ENCODE measurements at places on chromosomes 6 and 20.

DNA sequence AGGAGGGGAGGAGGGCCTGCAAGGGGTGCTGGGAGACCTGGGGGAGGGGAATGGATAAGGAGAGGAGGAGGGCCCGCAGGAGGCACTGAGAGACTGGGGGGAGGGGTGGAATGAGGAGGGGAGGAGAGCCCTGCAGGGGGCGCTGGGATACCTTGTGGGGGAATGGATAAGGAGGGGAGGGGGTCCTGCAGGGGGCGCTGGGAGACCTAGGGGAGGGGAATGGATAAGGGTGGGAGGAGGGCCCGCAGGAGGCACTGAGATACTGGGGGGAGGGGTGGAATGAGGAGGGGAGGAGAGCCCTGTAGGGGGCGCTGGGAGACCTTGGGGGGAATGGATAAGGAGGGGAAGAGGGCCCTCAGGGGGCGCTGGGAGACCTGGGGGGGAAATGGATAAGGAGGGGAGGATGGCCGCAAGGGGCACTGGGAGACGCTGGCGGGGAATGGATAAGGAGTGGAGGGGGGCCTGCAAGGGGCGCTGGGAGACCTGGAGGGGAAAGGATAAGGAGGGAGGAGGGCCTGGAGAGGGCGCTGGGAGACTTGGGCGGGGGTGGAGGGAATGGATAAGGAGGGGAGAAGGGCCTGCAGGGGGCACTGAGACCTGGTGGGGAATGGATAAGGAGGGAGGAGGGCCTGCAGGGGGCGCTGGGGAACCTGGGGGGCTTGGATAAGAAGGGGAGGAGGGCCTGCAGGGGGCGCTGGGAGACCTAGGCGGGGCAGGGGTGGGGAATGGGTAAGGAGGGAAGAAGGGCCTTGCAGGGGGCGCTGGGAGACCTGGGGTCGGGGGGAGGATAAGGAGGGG lies 1.3 kb upstream of the CTCFL start:
- DNase-seq: no peak

DNA sequence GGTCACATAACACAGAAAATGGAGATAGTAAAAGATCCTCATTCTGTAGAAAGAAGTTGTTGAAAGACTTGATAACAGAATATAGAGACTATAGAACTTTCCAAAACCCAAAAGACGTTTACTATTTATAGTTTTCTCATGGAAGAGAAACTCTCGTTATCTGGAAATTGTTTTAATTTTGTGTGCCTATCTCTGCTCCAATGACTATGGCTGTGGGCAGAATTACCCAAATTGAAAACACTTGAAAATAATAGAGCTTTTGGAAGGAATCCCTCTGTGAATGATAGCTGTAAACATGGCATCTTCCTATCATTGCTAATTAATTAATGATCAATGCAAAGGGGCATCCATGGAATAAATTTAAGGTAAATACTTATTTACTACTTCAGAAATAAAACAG lies at the start of gene DEFB114:
DEFB114 (minus strand) TSS at position 101 of the 400 bp plus-strand sequence; CDS start at position 42, 59 bp downstream.
- no peak for DNase-seq

DNA sequence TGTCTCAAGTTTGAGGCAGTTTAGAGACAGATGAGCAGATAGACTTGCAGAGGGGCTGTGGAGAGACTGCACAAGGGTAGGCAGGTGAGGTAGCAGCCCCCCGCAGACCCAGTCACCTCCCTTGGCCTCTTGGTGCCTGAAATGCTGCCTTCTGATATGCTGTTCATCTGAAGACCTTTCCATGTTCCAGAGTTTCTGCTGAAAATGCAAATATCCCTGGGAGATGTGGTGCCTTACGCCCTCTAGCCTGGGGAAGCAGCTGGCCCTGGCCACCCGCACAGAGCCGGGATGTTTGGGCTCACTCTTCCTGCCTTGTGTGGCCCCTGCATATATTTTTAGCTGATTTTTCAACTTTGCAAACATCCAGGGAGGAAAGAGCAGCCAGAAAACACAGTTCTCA lies 51.4 kb downstream of the TMEM242 start:
- DNase-seq: no peak

GRCh38 chr6:12479881-12480280 lies 189.7 kb downstream of the EDN1 start:
- peak; percentile 86 for DNase-seq

- DNase-seq: peak; percentile 99
These were observed 216.3 kb upstream of the ECI2 start for GRCh38 chr6:4351520-4352321.

- peak; percentile 76 for DNase-seq
These were observed 127.2 kb upstream of the SUPT3H start for GRCh38 chr6:45504947-45505346.

DNA sequence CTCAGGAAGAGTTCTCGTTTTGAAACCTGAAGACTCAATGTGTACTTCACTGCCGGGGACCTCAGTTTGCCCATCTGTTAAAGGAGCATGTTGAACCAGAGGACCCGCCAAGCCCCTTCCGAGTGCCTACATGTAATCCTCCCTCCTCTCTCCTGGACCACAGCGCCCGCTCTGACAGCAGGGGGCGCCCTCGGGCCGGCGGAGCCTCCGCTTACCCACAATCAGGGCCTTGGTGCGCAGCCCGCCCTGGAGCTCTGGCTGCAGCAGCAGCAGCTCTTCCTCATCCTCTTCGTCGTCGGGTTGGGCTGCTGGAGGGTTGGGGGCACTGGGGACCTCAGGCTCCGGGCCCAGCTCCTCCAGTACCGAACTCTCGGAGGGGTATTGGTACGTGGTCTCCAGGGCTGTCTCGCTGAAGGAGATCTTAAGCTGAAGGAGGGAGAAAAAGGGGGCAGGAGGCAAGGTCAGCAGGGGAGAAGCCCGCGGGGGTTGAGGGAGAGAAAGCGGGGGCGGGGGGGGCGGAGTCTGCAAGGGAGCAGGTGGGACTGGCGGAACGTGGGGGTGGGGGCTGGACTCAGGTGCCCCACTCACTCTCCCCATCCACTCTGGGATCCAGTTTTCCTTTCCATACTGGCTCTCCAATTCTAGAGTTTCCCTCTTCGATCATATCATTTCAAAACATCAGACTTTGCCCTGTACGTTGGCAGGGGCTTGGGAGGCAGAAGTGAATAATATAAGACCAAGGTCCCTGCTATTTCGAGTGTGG lies 6.3 kb upstream of the DHX16 start:
- DNase-seq: peak; percentile 78

- no peak for DNase-seq
These were observed 310.8 kb downstream of the BMP7 start for GRCh38 chr20:56955680-56956079.

DNA sequence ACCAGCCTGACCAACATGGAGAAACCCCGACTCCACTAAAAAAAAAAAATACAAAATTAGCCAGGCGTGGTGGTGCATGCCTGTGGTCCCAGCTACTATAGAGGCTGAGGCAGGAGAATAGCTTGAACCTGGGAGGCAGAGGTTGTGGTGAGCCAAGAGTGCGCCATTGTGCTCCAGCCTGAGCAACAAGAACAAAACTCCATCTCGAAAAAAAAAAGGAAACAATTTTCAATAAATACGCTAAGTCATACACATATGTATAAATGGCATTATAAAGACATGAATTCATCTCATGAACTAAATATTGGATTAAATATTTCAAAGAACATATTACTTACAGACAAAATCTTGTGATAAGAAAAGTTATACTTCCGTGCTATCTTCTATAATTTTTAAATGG lies 2.9 kb downstream of the ARHGAP18 start:
- no peak for DNase-seq

GRCh38 chr6:136085370-136086115 lies 164.6 kb downstream of the MTFR2 start:
- DNase-seq: peak; percentile 72

DNA sequence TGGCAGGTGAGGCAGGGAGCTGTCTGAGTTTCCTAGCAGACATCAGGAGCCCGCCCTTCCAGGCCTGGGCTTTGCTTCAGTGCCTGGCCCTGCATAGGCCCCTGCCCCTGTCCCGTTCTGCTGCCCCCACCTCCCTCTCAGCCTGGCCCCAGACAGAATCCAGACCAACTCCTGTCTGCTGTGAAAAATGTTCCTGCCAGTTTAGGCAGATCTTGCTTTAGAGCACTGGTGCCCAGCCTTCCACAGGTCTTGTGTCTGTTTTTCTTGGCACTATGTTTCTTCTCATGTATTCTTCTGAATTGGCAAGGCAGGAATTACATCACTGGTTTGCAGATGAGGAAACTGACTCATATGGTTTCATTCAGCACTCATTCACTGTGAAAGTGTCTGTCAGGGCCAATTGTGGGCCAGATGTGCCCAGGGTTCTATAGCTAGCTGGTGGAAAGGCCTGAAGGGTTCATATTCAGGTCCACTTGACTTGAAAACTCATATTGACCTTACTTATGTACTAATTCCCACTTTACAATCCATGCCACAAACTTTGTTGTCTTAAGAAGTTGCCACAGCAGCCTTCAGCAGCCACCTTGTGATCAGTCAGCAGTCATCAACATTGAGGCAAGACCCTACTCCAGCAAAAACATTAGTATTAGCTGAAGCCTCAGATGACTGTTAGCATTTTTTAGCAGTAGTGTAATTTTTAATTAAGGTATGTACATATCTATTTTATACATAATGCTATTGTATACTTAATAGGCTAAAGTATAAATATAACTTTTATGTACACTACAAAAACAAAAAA lies 40.5 kb downstream of the HLA-F start:
- peak; percentile 80 for DNase-seq

DNA sequence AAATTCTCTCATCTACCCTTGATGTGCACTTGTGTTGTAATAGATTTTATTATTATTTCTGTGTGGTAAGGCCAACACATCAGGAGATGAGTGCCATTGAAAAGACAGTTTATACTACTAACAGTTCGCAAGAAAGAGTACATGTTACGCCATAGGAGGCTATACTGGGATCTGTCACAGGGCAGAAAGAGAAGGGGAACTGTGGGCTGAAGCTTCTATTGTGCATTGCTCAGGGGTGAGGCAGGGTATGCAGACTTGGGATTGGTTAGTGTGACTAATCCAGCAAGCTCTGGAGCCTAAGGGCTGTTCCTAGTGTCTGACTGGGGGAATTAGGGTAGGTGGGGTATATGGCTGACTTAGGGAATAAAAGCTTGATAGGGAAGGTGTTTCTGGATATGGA lies 50.9 kb downstream of the GPR63 start:
- DNase-seq: no peak

DNA sequence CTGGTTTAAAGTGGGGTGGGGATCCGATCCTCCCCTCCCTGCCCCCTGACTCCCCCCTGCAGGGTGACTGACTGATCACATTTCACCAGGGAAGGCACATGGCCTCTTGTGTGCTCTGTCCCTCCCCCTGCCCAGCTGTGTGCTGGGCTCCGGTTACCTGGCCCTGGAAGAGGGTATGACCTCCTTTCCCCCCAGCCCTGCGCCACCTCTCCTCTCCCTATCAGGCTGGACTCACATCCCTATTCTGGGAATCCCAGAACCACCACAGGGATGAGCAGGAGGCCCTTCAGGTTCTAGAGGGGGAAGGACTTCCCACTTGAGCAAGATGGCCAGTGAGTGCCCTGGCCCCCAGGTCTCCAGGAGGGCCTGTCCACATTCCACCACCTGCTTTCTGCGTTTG lies 2.1 kb upstream of the IP6K3 start:
- no peak for DNase-seq

- peak; percentile 59 for DNase-seq
These were observed 127.5 kb downstream of the PKHD1 start for GRCh38 chr6:51959744-51960383.

DNA sequence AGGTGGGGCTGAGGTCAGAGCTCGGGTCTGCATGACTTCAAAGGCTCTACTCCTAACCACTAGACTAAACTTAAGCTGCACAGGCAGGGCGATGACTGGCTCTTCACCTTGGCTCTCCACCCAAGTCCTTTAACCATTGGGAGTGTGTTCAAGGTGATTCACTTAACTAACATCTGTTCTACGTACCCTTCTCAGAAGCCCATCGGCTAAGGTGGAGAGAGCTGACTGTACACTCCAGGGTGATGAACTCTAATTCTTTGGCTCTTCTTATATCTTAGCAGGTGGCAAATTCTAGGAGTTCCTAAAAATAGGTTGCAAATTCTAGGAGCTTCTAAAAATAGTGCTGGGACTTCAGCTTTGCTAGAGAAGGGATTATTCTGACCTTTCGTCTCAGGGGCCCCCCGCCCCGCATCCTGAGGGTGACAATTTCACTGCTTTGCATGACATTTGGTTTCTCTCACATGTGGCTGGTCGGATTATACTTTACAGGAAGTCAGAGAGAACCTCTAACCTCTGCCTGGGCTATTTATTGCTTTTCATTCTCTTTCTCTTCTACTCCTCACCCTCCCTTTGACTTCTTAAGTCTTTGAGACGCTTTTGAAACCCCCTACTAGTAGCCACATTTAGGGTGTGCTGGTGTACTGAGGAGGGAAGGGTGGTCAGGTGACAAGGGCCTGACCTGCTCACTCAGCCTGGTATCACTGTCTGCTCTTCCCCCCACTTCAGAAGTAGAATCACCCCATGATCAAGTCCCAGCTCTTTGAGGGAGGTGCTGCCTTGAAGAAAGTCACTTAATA lies 55.5 kb downstream of the PRDM1 start:
- DNase-seq: no peak

DNA sequence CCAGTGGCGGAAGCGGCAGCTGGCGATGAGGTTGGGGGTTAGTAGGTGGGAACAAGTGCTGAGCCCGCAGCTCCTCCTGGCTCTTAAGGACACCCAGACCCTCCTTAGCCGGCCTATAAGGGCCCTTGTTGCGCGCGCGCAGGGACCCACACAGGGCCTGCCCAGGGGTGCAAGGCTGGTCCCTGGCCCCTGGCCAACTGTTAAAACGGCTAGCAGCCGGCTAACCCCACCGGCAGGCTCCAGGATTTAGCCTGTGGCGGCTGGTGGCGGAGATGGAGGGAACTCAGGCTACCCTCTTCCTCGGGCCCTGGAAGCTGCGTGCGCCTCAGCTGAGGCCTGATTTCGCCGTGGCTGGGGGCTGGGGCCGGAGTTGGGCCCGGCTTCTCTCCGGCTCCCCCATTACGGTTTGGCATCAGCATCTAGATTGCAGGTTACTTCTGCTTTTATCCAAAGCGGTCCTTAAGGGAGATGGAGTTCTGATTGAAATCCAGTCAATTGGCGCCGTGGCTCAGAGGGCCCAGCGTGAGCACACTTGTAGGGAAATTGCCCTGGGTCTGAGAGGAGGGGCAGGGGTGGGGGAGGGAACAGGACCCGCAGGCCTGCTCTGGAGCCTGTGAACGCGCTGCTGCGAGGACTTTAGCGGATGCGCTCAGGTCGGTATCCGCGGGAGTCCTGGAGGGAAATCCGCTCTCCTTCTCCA lies 36.9 kb upstream of the CCDC167 start:
- no peak for DNase-seq

- DNase-seq: peak; percentile 26
These were observed 2.9 kb downstream of the MAP7 start for GRCh38 chr6:136547336-136547735.
